ENCODE measurements at places on chromosomes 3 and 15. TPM values are rescaled to one million over a fixed set of nuclear protein-coding genes. Genes with fewer than 3 reads are reported as not detected.

The CELF6 gene
- total RNA-seq = 2.1 TPM

The WDR48 gene
- total RNA-seq = 40.8 TPM

The MTFMT gene
- total RNA-seq = 8.5 TPM

The NRG4 gene
- 2.1 TPM for total RNA-seq

The TNIK gene
- 7.7 TPM for total RNA-seq

The COL6A5 gene
- not detected for total RNA-seq

The CLDND1 gene
- 85.6 TPM for total RNA-seq

The XCR1 gene
- 0.14 TPM for total RNA-seq

The C2CD4A gene
- 0.09 TPM for total RNA-seq

The CCR2 gene
- total RNA-seq = not detected

The PTPRG gene
- 75.2 TPM for total RNA-seq

The FANCD2OS gene
- not detected for total RNA-seq

The CPNE9 gene
- total RNA-seq = 0.14 TPM

The DAPK2 gene
- total RNA-seq = 0.88 TPM

The RTP4 gene
- 0.31 TPM for total RNA-seq

The PROS1 gene
- total RNA-seq = 16.0 TPM

The FAM107A gene
- 0.42 TPM for total RNA-seq

The DNAH1 gene
- 4.4 TPM for total RNA-seq

The KCNMB2 gene
- total RNA-seq = 1.7 TPM

The MYLK gene
- total RNA-seq = 5.2 TPM

The MCTP2 gene
- total RNA-seq = 5.3 TPM

The C3orf49 gene
- total RNA-seq = 0.89 TPM

The TMEM44 gene
- total RNA-seq = 8.3 TPM

The GPR156 gene
- 2.3 TPM for total RNA-seq

The SLC2A2 gene
- not detected for total RNA-seq

The COMMD2 gene
- total RNA-seq = 34.3 TPM

The RBPMS2 gene
- total RNA-seq = 0.75 TPM

The LTK gene
- 1.2 TPM for total RNA-seq

The UPK1B gene
- total RNA-seq = 0.32 TPM

The EXD1 gene
- total RNA-seq = 0.22 TPM

The ACKR2 gene
- 0.38 TPM for total RNA-seq

The RNF123 gene
- total RNA-seq = 13.4 TPM

The FBXO40 gene
- total RNA-seq = 0.23 TPM

The SAMMSON gene
- total RNA-seq = 0.68 TPM

The AHSG gene
- 0.11 TPM for total RNA-seq

The STAB1 gene
- 0.25 TPM for total RNA-seq

The APOD gene
- total RNA-seq = 0.27 TPM

The ZPLD1 gene
- 0.62 TPM for total RNA-seq

The CASR gene
- 0.07 TPM for total RNA-seq

The SKOR1 gene
- 0.73 TPM for total RNA-seq

The CPB1 gene
- total RNA-seq = not detected

The KBTBD12 gene
- total RNA-seq = 0.38 TPM

The SLC22A14 gene
- 0.21 TPM for total RNA-seq

The OIP5 gene
- 0.47 TPM for total RNA-seq
